ENCODE measurements at places on chromosomes 7 and 10.

DNA sequence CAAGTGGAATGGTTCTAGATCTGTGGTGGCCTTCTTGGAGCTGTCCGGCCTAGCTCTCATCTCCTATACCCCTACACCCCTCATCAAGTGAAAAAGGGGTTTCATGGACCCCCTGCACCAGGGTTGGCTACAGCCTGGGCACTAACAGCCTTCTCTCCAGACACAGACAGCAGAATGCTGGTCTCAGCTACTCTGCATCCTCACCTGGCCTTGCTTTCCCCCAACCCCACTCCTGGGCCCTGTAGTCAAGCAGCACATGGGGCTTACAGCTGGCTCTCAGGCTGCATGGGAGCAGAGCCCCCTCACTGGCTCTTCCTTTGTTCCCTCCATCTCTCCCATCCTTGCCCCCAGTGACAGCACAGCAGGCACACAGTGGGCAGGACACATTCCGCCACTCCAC lies 20.8 kb upstream of the TMEM273 start:
- no peak for DNase-seq

GRCh38 chr10:47077941-47078340 lies 166.7 kb downstream of the PTPN20 start:
- no peak for DNase-seq

GRCh38 chr10:110708776-110709443 lies 64.8 kb downstream of the RBM20 start:
- DNase-seq, result no peak

DNA sequence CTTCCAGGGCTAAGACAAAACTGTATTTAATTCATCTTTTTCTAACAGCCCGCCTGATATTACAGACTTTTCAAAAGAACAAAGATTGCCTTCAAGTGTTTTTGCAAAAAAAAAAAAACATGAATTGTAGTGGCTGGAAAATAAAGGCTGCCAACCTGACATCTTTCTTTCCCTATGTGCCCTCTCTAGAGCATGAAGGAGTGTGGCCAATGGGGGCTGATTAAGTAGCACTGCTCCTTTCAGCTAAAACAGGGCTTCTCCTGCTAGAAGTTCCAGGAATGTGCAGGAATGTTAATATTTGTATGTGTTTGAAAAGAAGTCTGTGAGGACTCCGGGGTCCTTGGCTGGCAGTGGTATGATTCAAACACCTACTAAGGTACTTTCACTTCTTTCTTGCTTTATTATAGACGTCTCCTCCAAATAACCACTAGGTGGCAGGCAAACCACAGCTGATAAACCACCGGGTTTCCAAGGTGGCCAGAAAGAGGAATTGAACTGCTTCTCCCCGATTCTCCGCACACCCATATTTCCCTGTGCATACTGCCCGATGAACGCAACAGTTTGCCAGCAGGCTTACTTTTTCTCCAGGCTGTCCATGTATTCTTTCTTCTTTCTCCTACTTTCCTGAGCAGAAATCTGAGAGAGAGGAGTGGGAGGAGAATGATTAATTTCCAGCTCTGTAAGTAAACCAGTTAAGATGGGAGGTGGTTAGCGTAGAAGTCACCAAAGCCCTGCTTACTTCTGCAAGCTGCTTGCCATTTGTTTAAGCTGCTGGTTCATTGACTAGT lies 56.8 kb upstream of the DGKI start:
- peak; percentile 60 for DNase-seq

DNA sequence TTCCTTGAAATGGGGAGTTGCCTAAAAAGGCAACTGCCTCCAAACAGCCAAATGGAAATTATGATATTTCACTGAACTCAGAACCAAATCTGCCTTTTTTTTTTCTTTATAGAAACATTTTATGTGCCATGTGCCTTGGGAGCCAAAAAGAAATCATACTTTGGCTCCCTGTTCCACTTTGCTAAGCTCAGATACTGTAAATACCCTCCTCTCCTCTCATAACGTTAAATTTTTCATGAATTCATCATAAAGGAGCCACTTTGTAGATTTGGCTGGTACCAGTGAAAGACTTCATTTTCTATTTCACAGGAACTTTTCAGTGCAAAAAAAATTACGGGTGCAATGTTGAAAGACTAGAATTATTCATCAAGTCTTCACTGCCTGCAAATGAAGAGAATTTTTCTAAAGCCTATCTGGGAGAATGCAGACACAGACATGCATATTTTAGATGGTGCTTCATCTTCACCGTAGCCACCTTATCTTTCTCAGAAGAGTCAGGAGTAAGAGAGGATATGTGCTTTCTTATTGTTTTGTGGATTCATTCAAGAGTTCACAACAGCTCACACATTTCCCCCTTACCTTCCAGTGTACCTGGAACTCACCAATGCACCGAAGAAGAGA lies 742.3 kb upstream of the GALNT17 start:
- no peak for DNase-seq
